A549 treated with Hydrocortisone at 1 μM for 4 hours (cell line): ENCODE measurements at places on chromosomes 2 and 18. TPM values are rescaled to one million over a fixed set of nuclear protein-coding genes. Genes with fewer than 3 reads are reported as not detected.

The ZBTB7C gene
- total RNA-seq, result 0.18 to 0.36 TPM (median 0.26 TPM) in 5 replicates

The HOXD12 gene
- not detected in 5 replicates for total RNA-seq

The THSD7B gene
- total RNA-seq, result not detected in 5 replicates

The LINC00305 gene
- not detected in 5 replicates for total RNA-seq
